Activated CD4-positive, CD25-positive, alpha-beta regulatory T cell treated with anti-CD3 and anti-CD28 coated beads, Interleukin-2, amount 50 U/mL, for 16 hours (primary cell): ENCODE measurements at places on chromosomes 2 and 18.

GRCh38 chr18:48711651-48712486, 173.0 kb downstream of the CTIF start:
- DNase-seq = no peak

DNA sequence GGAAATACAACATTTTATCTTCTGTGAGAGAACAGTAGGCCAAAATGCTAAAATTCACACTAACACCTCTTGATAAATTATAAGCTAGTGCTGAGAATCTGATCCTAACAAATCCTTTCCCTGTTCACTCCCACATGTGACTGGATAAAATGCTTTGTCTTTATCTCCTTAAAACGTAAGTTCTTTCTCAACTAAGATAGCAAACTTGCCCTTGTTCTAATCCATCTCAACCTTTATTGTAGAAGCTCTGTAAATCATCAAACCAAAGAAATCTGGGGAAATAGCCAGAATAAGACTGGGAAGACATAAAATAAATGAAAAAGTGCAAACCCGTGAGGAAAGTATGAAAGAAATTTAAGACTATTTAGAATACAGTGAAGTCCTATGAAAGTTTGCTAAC, 1058.4 kb upstream of the ACVR2A start:
- no peak for DNase-seq

GRCh38 chr2:120624061-120624737, 111.5 kb upstream of the GLI2 start:
- DNase-seq = no peak

DNA sequence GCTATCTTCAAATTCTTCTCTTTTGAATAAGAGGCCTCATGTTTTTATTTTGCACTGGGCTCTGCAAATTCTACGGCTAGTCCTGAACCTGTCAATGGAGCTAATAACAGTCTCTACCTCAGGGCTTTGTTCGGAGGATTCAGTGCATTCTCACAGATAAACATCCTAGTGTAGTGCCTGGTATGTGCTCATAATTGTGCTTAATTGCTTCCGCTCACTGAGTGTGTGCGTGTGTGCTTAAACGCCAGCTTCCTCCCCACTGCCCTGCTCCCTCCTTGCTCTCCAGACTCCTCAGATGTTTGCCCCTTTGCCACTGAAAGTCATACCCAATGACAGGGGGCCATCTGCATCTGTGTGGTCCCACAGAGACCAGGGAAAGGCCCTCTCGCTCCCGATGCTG, 6.7 kb downstream of the GYPC start:
- DNase-seq = no peak

GRCh38 chr18:8229040-8229439, 380.2 kb upstream of the RAB12 start:
- DNase-seq = no peak

GRCh38 chr2:26299471-26300101, 46.4 kb upstream of the SELENOI start:
- no peak for DNase-seq

DNA sequence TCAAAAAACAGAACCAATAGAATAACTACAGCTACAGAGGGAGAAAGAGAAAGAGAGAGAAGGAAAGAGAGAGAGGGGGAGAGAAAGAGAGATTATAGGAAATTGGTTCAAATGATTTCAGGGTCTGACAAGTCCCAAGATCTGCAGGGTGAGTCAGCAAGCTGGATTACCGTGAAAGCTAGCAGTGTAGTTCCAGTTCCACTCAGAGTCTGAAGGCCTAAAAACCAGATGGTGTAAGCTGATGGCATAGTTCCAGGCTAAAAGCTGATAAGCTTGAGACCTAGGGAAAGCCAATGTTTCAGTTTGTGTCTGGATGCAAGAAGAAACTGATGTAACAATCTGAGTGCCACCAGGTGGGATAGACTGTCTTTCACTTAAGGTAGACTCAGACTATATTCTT, 397.7 kb downstream of the TRIB2 start:
- DNase-seq = no peak

DNA sequence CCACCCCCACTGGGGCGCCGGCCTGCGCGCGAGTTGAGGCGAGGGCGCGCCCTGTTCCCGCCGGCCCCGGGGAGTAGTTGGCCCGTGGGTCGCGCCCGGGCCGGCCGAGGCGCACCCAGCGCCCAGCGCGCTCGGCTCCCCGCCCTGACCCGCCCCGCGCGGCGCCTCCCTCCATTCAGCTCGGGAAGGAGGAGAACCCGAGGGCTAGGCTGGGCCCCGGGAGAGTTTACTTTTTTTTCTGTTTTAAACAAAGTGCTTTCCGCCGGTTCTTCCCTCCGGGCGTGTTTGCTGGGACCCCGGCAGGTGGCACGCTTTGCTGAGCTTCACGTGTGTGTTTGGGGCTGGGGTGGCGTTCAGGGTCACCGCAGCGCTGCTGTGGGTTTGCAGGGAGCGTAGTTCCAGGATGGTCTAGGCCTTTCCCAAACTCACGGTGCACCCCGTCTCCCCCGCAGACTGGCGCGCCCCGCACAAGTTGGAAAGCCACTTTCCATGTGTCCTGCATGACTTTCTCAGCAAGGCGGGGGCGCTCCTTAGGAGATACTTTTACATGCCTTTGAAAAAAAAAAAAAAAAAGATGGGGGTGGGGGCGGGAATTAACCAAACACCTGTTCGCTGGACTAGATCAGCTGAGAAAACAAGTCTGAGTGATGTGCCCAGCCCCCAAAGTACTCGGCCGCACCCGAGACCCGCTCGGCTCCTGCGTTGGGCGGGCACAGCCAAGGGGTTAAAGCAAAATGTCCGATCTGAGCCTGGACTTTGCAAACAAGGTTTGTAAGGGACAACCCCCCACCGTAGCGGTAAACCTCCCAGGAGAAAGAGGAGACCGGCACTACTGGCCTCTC, 825 bp downstream of the ITGA6 start:
- no peak for DNase-seq

- no peak for DNase-seq
Observed at GRCh38 chr2:224586127-224586695, 1.0 kb upstream of the CUL3 start.
